Activated CD4-positive, alpha-beta T cell treated with anti-CD3 and anti-CD28 coated beads for 24 hours (primary cell): ENCODE measurements at places on chromosomes 1 and 21.

GRCh38 chr1:64847666-64848065 lies 102.8 kb downstream of the RAVER2 start:
- no peak for DNase-seq

DNA sequence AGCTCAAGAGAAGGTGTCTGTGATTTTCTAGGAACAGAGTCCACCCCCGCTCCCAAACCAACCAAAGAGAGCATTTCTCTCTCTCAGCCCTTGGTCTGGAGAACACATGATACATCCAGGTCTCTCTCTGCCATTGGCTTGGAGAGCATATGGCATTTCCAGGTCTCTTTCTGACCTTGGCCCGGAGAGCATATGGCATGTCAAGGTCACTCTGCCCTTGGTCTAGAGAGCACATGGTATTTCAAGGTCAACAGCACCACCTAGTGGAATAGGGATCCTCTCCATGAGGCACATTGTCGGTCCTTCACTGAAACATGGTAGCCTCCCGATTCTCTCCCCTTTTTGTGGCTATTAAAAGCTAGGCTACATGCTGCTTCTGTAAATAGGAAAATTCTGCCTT lies 437.7 kb upstream of the OLFM3 start:
- DNase-seq, result no peak

DNA sequence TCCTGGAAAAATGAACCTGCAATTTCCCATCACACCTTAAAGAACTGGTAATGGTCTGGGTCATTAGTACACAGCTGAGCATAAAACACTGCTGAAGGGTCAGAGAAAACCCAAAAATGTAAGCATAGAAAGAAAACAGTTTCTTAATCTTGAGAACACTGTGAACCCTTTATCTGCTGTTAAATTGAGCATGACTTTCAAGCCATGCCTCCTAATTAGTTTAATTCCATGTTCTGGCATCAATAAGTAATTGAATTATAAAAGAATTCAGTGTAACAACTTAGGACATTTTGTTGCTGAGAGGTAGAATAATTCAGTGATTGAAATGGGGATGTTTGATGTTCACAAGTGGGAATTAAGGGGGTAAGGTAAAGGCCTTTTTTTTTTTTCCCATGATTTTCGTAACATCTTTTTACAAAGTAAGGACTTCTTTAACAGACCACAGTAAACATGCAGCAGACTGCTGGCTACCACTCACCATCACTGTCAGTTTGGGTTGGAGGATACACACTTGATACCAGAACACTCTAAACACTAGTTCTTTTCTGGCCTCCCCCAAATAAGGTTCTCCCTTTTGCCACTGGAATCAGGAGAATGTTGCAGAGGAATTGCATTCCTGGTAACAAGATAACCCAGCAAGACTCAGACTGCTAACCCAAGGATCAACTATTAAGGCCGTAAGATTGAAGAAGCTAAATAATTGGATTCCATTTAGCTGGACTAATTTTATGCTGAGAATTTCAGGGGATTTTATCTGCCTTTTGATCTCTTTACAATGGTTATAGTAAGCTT lies 3.0 kb downstream of the RWDD3 start:
- no peak for DNase-seq

DNA sequence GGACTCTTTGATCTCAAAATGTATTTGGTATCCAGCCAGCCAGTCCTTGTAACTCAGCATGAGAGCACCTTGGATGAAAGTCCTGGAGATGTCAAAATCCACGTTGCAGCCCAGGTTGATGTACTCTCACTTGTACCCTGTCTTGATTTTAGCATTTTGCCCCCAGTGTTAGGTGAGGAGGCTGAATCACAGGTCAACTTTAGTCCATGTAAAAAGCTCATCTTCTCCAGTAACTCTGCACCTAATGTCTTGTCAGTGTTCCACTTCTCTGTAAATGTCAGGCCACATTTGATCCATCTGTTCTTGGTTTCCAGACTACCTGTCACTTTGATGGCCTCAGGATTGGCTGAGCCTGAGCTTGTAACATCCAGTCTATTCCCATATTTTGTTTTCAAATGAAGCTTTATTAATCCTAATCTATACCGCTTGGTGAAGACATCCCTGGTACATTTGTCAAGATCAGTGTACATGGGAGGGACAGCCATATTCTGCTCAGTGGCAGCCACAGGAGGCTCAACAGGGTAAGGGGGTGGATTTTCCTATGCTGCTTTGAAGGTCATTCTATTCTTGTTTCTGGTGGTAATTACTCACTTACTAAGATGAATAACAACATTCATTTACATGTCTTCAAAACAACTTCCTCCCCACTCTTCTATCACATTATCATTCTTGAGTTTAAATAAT lies 24.1 kb upstream of the FCRL3 start:
- DNase-seq, result no peak

- peak; percentile 24 for DNase-seq
Observed at GRCh38 chr1:6260961-6261614, at the start of gene GPR153. TSS of gene GPR153 (minus strand) at chr1:6261098. CDS start at chr1:6254905, 6,193 bp downstream.

- no peak for DNase-seq
Observed at GRCh38 chr1:156491151-156491949, 9.2 kb downstream of the MEF2D start.

GRCh38 chr1:232568906-232569553 lies 60.9 kb downstream of the SIPA1L2 start:
- DNase-seq, result no peak

- DNase-seq, result no peak
Observed at GRCh38 chr1:2645143-2645542, 12.3 kb upstream of the MMEL1 start.

GRCh38 chr1:99176753-99177152 lies 87.5 kb upstream of the PLPPR4 start:
- DNase-seq, result no peak
